ENCODE measurements at places on chromosomes 2 and 18.

DNA sequence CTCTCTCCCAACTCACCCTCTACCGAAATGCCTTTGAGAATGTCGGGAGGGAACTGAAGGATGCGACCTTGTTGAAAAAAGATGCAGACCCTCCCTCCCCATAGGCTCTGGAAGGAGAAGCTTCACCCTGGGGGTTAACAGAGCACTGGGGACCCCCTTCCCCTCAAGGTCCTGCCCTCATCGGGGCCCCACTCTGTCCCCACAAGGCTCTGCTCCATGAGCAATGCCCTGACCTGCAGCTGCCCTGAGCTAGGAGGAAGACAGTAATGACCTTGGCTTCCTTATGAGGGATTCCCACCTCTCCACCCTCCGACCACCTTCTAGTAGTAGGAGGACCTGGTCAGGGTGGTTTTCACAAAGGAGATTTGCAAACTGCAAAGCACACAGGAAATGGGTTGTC lies 44.4 kb upstream of the HPCAL1 start:
- no peak for DNase-seq

DNA sequence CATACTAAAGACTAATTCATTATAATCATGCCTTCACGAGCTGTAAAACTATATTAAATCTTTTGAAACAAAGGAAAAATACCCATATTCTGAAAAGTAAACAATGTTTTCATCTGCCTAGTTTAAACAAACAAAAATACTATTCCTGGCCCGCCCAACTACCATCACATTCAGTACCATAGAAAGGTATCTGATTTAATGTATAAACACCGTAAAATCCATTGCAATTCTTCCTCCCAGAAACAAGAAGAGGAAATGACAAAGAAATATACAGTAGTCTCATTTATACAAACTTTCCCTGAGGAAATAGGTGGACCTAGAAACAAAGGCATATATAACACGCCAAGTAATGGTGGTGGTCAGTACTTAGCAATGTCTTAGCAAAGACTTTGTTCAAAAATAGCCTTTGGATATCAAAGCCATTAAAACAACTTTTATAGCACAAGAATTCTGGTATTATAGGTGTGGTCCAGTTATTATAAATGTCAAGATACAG lies 71.2 kb downstream of the COBLL1 start:
- DNase-seq, result no peak

DNA sequence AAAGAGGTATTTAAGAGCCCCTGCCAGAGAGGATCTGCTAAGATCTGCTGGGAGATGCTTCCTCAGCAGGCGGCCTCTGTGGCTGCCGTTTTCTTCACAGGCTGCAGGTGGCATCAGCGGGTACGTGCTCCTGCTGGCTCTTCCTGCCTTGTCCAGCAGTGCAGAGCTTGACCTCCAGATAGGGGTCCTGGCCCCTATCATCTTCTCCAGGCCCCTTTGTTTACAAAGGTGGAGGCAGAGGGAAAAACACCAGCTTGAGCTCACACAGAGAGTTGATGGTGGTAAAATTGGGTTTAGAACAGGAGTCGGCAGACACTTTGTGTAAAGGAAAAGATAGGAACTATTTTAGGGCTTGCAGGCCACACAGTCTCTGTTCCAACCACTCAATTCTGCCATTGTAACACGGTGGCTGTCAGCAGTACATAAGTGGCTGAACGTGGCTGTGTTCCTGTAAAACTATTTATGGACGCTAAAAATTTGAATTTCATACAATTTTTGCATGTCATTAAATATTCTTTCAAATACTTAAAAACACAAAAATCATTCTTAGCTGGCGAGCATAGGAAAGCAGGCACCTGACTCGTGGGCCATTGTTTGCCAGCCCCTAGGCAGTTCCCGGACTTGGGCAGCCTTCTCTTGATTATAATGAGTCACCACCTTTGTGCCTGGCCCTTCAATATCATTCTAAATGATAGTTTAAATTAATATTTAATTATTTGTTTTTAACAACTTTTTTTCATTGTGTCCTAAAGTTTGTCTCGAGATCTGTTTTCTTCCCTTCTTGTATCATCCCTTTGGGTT lies 98.2 kb upstream of the B3GNT7 start:
- peak; percentile 36 for DNase-seq

DNA sequence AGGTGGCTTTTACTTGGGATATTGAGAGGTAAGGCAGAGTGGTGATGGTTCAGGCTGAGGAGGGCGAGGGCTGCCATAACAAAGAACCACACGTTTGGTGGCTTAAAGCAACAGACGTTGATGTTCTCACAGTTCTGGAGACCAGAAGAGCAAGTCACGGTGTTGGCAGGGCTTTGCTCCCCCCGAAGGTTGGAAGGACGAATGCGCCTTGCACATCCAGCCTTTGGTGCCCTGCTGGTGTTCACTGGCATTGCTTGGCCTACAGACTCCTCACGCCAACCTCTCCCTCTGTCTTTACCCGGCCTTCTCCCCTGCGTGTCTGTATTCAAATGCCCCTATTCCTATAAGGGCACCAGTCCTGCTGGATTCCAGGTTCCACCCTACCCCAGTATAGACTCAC lies 125.4 kb downstream of the TPO start:
- DNase-seq, result peak; percentile 20

- DNase-seq, result no peak
Measured at GRCh38 chr2:230795856-230796255, 68.9 kb upstream of the ITM2C start.

- no peak for DNase-seq
Measured at GRCh38 chr2:857937-858336, 92.7 kb upstream of the SNTG2 start.

GRCh38 chr2:201419986-201420385 lies 31.3 kb downstream of the TRAK2 start:
- DNase-seq, result no peak

DNA sequence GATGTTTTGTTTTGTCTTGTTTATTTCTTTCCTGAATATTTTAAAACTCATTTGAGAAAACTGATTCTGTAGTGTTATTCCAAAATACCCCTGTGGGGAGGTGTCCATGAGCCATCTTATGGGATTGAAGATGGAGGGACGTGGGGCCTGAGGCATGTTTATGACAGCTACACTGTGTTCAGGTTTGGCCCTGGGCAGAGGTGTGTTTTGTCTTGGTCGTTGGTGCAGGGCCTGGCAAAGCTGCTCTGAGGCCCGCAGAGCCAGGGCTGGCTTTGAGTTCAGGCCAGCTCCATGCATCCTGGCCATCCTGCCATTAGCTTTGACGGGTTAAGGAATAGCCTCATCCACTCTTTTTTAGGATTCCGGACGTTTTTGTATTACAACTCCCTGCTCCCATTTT lies 68.9 kb downstream of the TMEM18 start:
- no peak for DNase-seq

DNA sequence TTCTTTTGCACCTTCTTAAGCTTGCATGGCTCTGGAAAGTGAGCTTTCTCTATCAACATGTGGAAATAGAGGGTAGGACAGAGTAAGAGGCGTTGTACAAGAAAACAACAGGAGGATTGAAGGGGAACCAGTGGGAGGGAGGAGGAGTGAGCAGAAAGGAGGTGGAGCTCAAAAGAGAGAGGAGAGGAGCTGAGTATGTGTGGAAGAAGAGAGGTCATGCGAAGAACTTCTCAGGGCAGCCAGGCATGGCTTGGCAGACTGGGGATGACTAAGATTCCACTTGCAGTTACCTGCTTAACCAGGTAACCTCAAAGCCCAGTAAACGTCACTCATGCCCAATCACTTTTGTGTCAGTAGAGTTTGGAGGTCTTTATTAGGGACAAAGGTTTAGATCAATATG lies 105.1 kb downstream of the BCL2L11 start:
- no peak for DNase-seq

GRCh38 chr2:137333386-137334165 lies 568.2 kb downstream of the THSD7B start:
- peak; percentile 10 for DNase-seq

DNA sequence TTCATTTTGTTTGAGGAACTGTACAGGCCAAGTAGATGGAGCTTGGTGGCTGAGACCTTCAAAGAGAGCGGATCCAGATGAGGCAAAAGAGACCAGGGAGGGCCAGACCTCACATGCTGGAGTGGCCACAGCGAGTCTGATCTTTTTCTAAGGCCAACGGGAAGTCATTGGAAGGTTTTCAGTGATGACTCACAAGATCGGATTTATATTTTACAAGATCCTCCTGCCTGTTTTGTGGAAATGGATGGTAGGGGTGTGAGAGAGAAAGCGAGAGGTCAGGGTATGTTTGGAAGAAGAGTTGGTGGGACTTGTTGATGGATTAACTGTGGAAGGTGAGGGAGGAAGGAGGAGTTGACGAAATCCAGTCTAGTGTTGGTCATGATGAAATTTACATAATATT lies 44.6 kb upstream of the TUBA3D start:
- peak; percentile 6 for DNase-seq

DNA sequence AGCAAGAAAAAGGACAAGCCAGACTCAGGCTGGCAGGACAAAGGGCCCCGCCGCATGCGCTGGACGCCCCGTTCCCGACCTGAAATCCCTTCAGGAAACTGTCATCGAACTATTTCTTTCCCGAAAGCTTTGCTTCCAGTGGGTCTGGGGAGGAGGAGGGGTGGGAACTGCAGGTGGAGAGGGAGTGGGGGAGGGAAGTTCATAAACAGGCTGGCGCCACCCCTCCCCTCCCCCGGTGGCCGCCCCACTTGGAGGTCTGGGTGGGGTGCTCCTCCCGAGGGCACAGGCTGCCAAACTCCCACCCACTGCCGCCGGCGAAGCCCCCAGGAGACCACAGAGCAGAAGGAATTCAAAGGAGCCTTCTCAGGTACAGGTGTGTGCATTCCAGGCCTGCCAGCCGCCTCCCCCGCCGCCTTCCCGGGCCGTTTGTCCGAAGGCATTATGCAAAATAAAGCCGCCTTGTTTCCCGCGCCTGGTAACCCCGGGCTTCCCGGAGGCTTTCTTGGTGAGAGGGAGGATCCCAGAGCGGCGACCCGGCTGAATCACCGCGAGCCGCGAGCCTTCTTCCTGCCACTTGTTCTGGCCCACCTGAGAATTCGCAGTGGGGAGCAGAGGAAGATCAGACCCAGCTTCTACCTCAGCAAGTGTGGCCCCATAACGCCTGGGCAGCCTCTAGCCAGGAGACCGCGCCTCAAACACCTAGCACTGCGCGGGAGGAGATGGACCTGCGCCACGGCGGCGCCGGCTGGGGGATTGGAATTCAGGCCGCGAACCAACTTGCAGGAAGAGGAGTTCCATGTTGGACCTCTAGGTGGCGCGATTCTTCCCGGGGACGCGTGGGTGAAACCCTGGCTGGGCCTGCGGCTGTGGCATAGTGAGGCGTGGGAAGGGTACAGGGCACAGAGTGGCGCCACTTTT lies 101.9 kb downstream of the FOXI3 start:
- peak; percentile 8 for DNase-seq

- peak; percentile 21 for DNase-seq
Measured at GRCh38 chr2:212520340-212520739, 18.3 kb downstream of the ERBB4 start.

DNA sequence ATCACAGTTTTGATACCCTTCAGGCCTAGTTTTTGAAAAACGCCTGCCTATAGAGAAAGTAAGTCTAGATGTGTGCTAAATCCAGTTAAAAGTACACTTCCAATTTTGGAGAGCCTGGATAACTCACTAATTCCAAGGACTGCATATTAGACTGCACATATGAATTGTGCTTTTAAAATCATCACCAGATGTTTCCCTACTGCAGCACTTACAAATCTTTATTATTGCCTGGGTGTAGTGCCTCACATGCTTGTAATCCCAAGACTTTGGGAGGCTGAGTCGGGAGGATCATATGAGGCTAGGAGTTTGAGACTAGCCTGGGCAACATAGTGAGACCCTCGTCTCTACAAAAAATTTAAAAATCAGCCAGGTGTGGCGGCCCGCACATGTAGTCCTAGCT lies 35.9 kb upstream of the HTR2B start:
- peak; percentile 47 for DNase-seq

GRCh38 chr2:230723363-230723762 lies 10.7 kb downstream of the CAB39 start:
- no peak for DNase-seq

- DNase-seq, result no peak
Measured at GRCh38 chr2:110805894-110806452, 73.6 kb downstream of the ACOXL start.

DNA sequence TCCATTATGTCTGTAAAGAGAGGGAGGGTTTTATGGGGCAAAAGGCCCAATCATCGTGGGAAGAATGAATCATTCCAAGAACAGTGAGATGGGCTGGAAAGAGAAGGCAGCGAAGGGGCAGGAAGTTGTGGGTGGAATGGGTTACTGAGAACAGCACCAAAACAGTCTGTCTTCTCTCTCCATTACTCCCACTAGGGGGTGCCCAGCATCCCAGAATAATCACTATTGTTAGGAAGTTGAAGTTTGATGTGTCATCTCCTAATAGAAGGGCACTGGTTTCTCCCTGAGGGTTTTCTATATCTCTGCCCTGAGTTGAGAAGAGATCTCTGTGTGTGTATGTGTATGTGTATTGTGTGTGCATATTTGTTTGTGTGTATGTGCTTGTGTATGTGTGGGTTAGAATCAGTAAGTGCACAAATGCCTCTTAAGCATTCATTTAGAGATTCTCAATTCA lies 76.6 kb upstream of the MAP4K3 start:
- peak; percentile 96 for DNase-seq

GRCh38 chr2:222296311-222296741 lies 2.5 kb downstream of the PAX3 start:
- no peak for DNase-seq

- no peak for DNase-seq
Measured at GRCh38 chr18:35306588-35307250, 16.7 kb upstream of the ZSCAN30 start.

GRCh38 chr2:120312860-120313694 lies 32.9 kb upstream of the INHBB start:
- DNase-seq, result peak; percentile 77

GRCh38 chr18:21933931-21934765 lies 193.6 kb downstream of the MIB1 start:
- no peak for DNase-seq

DNA sequence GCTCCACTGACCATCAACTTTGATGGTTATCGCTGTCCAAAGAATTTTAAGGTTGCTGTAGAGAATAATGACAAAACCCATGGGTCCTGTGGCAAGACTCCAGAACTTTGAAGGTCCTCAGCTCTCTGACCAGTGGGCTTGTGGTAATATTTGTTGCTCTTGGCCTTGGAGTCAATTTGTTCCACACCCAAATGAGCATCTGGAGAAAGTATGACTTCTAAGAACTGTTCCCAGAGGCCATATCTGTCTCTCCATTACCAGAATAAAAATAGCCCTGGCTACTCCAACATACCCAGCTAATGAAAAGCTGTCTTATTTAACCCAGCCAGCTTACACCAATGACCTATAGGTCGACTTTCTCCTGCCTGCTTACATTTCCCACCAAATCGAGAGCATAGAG lies 466.4 kb downstream of the MEIS1 start:
- DNase-seq, result no peak

All from fibroblast of skin of abdomen (primary cell).